Dorsolateral prefrontal cortex (tissue), 122 donors: ENCODE measurements at places on chromosomes 11 and 22.

GRCh38 chr11:107043242-107044006 is 25.1 kb upstream of the GUCY1A2 start:
- no peak for DNase-seq

DNA sequence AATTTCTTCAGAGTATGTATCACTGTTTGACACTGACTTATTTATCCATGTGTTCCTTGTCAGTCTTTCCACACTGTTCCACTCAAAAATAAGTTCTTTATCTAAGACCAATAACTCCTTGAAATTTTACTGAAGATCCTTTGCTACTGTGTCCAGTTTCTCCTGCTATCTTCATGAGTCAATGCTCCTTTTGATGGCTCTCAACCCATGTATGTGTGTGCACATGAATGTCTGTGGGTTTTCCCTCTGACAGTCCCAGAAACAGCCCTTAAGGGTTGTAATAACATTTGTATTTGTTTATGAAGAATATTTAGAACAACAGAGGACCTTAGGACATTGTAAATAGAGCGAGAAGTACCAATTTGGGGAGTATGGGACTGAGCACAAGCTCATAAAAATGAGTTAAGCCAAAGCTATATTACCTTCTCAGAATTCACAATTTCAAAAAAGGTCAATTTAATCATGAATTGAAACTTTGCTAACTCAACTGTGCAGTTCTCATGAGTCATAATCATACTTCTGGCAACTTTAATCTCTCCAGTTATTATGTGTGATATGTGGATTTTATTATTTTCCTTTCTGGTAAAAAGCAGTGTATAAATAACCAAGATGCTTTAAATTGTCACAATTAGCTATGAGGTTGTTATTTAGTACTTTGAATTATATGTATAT is 533.6 kb downstream of the CNTN5 start:
- no peak for DNase-seq

GRCh38 chr11:4495487-4495886 is 13.0 kb downstream of the OR52K1 start:
- DNase-seq, result no peak

- no peak for DNase-seq
These were observed 13.4 kb upstream of the ST14 start for GRCh38 chr11:130145975-130146776.

GRCh38 chr22:34986523-34986922 is 79.4 kb upstream of the ISX start:
- DNase-seq, result no peak

- no peak for DNase-seq
These were observed 69.7 kb downstream of the ELFN2 start for GRCh38 chr22:37357446-37358075.

DNA sequence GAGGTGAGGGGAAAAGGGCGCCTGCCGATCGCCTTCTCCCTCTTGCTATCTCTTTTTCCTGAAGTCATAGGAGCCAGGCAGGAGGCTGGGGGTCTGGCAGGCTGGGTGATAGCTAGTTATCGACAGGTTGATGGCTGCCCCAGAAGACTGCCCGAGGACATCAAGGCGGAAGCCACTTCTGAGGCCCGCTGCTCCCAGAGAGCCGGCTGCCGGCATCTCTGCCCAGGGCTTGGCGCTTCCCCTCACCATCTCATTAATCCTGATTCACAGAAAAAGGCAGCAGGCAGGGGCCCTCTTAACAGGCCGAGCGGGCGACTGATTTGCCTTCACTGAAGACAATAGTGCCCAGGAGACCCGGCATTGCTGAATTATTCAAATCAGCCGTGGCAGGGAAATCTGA is 124.2 kb downstream of the MIAT start:
- no peak for DNase-seq

DNA sequence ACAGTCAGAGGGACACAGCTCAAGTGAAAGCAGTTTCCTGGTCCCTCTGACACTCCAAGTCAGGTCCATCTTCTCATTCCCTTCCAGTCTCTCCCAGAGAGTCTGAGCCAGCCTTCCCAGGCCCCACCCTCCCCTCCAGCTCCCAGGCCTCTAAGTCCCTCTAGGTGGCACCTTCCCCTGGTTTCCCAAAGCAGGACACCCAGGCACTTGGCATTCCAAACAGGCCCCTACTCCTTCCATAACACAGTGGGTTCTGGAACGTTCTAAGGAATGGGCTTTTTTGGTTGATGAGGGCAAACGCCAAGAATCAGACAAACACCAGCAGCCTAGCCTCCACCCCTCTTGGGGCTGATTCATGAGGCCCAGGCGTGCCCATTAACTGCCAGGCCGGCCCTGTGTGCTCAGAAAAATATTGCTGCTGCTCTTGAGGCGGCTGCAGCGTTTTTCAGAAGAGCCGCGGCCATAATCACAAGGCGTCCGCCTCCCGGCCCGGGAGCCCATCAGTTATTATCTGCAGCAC is 418.7 kb downstream of the SOX6 start:
- no peak for DNase-seq

DNA sequence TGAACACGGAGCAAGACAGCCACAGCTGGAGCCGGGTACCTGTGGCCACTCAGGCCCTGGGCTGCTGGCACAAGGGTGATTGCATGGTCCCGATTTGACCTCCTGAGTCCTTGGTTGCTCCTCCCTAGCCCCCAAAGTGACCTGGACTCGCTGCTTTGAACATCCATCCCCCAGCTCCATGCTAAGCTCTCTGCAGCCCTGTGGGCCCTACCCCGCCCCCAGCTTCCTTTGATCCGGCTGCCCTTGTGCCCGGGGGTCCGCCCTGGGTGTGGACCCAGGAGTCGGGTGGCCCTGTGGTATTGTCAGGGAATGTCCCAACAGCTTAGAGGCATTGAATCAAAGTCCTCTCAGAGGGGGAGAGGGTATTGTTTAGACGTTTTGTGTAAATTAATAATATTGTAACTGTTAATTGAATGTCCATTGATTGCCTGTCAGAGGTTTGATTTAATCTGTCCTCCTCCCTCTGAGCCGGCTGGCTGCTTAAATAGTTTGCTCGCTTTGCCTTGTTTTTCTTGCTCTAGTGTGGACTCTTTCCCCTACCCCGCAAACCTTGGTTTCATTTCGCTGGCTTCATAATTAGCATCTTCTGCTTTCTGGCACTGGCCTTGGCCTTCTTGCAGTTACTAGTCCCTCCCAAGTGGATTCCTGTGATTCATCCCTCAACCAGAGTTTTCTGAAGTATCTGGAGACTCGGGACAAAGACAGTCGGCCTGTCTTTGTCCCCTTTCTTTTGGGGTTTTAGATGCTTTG is 20.7 kb downstream of the GRIK4 start:
- DNase-seq, result no peak

DNA sequence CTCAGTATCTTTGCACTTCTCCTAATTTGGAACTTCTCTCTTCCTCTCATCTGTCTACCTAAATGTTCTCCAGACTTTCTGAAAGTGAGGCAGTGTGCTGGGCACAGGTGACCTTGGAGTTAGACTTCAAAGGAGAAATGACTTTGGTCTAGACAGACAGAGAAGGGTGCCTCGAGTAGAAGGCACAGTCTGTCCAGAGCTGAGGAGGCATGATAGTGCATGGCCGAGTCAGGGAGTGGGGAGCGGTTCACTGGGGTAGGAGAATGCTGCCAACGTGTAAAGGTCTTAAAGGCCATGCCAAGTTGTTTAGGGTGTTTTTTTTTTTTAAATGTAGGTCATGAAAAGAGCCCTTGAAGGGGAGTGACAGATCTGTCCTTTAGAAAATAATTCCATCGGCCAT is 17.3 kb upstream of the ZBTB16 start:
- DNase-seq, result no peak

DNA sequence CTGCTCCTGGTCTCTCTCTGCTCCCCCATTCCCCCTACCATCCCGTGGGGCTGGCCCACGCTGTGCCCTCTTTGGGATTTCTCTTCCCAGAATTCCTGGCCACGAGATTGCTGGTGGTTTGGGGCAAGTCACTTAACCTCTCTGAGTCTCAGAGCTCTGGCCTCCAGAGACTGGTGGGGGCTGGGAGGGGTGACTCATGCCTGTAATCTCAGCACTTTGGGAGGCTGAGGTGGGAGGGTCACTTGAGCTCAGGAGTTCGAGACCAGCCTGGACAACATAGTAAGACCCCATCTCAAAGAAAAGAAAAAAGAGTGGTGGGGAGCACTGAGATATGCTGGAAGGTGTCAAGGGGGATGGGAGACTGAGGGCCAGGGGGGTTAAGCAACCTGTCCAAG is 18.3 kb downstream of the OTUB1 start:
- no peak for DNase-seq

DNA sequence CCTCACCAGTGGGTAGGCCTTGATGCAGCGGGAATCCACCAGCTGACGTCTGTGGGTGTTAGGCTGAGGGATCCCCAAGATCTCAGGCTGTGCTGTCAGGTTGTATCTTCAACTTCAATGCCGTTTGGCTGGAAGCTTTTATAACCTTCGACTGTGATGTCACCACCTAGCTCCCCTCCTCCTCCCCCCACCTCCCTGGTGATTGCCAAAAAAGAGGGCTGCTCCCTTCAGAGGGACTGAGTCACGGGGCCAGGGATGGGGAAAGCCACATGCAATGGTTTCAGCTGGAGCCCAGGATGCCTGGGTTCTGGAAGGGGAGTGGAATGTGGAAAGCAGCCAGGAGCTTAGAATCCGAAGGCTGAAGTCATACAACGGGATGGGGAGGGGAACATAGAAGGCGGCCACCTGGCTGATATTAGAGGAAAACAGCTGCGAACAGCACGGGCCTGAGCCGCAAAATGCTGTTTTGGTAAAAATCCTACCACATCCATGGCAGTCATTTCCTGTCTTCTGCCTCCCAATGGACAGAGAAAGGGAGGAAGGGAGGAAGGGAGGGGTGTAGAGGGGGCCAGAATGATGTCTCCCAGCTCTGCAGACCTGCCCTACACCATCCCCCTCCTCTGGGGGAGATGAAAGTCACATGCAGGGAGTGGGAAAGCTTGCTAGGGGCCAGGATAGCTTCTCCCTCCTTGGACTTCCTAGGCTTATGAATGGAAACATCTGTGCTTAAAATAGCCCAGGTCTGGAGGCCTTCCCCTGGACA is at the start of gene LRRN4CL:
LRRN4CL (minus strand) TSS at position 110 of the 763 bp plus-strand sequence. CDS start 1,022 bp downstream, outside the sequence.
- DNase-seq, result no peak

- DNase-seq, result no peak
These were observed 41.8 kb downstream of the BARX2 start for GRCh38 chr11:129417458-129417857.

DNA sequence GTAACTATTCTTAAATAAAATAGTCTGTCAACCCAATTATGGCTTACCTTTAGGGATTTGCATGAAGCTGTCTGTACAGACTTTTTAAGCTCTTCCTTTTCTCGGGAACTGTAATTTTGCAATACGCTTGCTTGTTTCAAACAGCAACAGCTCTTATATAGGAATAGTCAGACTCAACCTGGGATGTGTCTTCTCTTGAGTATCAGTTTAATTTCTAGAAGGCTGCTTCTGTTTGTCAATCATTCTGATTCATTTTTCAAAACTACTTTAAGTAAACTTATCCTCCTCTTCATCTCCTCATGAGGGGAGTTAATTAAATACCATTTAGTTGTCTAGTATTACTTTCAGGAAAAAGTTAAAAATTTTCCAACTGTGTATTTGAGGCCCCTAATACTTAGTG is at the start of gene OR10AG1:
OR10AG1 (minus strand) TSS at position 101 of the 400 bp plus-strand sequence; CDS start at position 63, 38 bp downstream.
- DNase-seq, result no peak

DNA sequence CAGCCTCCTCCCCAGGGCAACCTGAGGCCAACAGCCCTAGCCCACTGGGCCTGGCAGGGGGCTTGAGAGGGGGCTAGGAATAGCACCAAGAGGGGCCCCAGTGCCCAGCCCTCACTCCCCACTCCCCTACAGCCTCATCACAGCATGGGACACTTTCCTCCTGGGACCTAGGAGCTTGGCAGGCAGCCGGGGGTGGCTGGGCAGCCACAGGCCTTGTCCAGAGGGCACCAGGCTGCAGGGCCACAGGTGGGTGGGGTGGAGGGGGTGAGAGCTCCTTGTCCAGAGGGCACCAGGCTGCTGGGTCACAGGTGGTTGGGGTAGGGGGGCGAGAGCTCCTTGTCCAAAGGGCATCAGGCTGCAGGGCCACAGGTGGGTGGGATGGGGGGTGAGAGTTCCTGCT is 61.8 kb downstream of the WNT7B start:
- no peak for DNase-seq
